ENCODE measurements at places on chromosomes 7 and 10.

DNA sequence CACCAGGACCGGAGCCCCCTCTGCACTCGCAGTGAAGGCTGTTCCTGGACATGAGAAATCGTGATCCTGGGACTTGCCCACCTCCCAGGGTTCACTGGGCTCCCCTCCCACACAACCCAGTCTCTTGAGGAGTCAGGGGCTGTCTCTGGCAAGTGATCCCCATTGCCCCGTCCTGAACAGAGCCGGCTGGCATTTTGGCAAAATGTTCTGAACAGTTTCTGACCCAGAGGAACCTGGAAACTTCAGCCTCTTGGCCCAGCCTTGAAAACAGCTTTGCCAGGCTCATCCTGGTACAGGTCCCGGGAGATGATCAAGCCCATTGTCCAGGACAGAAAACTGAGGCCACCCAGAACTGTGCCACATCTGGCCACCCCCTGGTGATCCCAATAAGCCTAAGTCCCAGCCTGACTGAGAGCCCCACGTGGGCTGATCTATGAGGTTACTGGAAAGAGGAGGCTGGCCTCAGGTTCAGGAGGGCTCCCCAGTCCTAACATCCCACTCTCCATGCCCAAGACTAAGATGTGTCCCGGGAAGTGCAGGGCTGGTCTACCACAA lies 115.7 kb downstream of the OAT start:
- no peak for DNase-seq

DNA sequence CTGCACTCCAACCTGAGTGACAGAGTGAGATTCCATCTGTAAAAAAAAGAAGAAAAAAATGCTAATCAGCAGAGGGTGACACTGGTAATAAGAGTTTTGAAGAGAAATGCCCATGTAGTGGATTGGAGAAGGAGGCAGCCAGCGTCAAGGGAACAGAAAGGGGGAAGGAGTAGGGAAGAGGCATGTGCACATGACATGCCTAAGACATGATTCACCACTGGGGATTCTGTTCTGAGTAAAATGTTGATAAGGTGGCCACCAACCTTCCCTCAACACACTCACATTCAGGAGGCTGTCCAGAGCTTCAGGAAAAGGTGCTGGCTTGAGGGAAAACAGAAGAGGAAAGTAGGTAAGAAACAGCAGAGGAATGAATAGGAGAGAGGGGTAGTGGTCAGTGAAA lies 39.9 kb downstream of the AKR1D1 start:
- DNase-seq = no peak

DNA sequence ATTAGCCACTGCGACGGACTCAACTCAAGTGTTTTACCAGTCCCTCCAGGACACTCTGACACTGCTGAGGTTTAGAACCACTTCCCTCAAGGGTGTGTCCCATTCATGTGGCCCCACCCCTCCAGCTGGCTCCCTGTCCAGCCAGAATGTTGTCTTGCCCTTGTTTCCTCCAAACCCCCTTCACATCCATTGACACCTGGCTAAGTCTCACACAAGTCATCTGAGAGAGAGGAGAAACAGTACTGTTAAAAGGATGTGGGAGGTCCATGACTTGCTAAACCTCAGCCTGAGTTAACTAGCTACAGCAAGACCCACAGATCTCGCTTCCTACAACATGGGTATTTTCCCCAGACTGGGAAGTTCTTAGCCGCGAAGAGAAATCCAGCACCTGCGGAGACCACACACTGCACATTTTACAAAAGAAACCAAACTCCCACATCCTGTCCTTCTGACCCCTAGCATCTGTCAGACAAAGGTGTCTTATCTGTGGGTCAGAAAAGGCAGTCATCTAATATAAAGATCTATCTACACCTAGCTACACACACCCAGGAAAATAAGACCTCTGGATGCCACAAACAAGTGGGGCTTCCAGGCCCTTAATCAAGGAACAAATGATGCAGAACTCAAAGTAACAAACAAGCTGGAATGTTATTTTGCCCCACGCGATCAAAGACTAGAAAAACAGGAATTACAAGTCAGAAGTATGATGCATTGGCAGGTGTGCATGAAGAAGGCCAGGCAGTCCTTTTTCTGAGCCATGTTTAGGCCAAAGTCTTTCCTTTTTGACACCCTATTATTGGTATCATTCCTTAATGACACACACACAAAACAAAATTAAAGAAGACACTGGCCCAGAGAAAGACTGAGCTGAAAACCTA lies 13.9 kb downstream of the OSBPL3 start:
- no peak for DNase-seq

GRCh38 chr10:132677473-132678227 lies 108.3 kb downstream of the NKX6-2 start:
- no peak for DNase-seq

Data from skin of body (tissue), 3 donors.